Coronary artery (tissue), 2 donors: ENCODE measurements at places on chromosomes 13 and 19.

- DNase-seq: no peak
Observed at GRCh38 chr13:35961002-35961401, 170.2 kb downstream of the DCLK1 start.

DNA sequence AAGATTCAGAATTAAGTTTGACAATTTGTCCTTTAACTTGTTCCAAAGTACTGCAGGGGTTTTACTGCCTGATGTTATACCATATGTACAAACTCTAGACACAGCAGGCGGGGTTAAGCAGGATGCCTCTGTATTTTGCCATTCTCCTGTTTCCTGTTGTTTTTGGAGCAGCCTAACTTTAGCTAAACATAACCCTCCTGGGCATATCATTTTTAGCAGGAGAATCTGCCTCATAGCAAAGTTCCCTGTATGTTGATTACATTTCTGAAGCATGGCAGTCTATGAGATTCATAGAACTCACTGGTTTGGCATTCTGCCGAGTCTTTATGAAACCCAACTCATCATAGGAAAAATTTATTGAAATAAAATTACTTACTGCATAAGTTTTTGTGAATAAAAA, 5.2 kb downstream of the LHFPL6 start:
- no peak for DNase-seq

DNA sequence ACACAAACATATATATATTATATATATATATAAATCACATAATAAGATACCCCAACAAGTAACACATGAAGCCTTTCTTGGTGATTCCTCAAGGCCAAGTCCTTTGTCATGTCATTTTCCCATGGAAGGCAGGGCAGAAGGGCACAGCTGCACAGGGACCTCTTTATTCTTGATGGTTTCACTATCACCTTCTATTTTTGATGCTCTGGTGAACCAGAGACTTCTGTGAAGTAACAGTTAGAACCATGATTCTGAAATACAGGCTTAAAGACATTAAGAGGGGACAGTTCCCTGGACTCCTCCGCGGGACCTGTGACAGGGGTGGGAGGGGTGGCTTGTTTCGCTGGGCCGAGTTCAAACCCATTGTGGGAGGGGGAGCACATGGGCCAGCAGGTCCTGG, 104.0 kb downstream of the DGKH start:
- DNase-seq: no peak

- no peak for DNase-seq
Observed at GRCh38 chr13:74450964-74451363, 316.8 kb upstream of the KLF12 start.

DNA sequence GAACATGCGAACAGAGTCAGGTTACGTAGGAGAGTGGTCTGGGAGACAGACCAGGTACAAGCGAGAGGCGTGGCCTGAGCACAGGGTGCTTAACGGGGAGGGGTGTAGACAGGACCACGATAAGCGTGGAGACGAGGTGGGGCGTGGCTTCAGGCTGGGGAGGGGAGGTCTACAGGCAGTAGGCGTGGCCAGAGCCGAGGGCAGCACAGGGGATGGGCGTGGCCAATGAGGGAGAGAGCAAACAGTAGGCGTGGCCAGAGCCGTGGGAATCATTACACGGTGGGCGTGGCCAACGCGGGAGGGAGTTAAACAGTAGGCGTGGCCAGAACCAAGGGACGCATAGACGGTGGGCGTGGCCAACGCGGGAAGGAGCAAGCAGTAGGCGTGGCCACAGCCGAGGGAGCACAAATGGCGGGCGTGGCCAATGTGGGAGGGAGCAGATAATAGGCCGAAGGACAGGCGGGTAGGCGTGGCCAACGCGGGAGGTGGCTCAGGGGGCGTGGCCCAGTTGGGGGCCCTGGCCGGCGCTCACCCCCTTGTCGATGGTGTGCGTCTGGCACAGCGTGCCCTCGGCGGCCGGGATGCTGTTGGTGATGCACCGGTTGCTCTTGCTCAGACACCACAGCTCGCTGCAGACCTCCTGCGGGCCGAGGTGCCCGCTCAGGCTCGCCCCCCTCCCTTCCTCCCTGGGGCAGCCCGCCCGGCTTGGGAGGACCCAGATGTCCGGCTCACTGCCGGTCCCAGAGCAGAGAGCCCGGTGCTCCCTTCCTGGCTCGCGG, 15.2 kb upstream of the MYO1F start:
- peak; percentile 98 for DNase-seq

GRCh38 chr13:21344662-21345176, 114.4 kb downstream of the ZDHHC20 start:
- DNase-seq: no peak

GRCh38 chr19:39303373-39304184, 7.4 kb downstream of the IFNL1 start:
- DNase-seq: no peak

DNA sequence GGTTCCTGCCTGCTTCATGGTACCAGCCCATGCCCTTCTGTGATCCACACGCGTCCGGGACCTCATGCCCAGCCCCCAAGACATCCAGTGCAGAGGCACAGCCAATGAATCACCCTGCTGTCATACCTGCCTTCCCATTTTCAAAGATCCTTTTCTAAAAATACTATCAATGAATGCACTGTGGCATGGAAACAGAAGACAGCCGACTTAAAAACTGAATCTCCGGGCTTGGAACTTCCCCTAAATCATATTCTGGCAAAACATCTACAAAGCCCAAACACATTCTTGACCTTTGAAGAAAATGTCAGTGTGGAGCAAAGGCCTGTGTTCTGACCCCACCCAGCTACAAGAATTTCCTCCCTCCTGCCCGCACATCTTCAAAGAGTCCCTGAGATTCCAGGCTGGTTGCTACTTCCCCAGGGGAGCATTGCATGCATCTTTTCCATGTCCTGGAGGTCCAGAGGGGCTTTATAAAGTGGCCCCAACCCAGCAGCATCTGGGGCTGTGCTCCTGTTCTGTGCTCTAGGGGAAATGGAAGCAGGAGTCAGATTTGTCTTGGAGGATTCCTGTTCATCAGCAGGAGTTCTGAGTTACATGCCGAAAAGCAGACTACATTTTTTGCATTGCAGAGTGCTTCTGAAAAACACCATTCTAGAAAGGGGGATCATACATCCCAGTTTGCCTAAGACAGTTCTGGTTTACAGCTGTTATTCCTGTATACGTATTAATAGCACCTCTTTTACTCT, 135.2 kb downstream of the USP12 start:
- no peak for DNase-seq

DNA sequence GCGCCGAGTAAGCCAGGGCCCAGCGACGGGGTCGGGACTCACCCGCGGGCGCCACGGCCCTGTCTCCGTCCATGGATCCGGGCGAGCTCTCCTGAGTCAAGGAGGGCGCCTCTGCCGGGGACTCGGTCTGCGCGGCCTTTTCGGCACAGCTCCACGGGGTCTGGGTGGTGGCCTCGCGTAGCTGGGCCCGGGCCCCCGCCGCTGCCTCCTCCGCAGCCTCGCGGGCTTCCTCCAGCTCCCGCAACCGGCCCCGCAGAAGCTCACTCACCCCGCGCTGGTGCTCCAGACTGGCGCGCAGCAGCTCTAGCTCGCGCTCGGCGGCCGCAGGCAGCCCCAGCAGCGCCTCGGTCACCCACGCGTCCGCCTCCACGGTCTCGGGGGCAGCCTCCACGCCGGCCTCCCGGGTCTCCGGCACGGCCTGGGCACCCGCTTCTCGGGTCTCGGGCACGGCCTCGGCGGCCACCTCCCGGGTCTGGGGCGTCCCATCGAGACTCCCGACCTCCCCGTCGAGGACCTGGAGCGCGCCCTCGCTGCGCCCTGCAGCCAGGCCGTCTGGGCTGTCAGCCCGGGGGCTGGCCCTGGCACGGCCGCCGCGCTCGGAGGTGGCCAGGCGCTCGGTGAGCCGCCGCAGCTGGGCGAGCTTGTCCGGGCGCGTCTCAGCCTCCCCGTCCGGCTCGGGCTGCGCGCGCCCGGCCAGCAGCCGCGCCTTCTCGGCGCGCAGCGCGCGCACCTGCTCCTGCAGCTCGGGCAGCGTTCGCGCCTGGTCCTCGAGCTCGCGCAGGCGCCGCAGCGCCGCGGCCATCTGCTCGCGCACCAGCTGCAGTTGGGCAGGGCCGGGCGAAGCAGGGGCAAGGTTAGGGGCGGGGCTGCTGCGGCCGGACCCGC, 8.4 kb downstream of the KANK3 start:
- no peak for DNase-seq

DNA sequence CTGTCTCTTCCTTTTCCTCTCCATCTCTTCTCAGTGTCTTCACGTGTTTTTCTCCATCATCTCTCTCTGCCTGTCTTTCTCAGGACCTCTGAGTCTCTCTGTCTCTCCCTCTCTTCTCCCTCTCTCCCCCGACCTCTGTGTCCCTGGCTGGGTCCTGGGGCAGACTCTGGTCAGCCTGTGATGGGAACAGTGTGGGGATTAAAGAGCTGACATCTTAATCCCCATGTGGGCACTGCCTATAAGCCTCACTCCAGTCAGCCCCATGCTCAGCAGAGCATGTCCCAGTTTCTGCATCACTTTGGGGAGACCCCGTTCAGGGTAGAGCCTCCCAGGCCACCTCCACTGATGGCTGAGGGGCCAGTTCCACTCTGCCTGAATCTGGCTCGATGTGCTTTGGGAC, 16.2 kb downstream of the EGLN2 start:
- DNase-seq: no peak

DNA sequence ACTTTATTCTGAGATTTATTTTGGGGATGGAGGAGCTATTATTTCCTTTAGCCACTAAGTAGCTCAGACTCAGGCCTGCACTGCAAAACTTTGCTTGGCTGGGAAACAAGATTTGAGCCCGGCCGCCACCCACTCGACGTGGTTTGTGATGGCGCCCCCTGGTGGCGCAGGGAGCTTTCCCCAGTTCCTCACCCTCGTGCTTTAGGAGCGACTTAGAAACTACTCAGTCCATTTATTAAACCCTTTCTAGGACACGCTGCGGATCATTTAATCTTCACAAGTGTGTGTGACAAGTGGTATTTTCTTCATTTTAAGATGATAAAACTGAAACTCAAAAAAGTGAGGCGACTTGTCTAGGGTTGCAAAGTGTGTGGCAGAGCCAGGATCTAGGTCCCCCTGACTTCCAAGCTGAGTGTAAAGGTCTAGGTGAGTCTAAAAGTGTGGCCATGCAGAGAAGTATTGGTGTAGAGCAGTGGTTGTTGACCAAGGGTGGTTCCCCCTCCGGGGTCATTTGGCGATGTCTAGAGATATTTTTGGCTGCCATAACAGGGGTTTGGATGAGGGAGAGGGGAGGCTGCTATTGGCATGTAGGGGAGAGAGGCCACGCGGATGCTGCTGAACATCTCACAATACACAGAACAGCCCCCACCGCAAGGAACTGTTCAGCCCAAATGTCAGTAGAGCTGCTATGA, 2.2 kb downstream of the CXCL17 start:
- no peak for DNase-seq

DNA sequence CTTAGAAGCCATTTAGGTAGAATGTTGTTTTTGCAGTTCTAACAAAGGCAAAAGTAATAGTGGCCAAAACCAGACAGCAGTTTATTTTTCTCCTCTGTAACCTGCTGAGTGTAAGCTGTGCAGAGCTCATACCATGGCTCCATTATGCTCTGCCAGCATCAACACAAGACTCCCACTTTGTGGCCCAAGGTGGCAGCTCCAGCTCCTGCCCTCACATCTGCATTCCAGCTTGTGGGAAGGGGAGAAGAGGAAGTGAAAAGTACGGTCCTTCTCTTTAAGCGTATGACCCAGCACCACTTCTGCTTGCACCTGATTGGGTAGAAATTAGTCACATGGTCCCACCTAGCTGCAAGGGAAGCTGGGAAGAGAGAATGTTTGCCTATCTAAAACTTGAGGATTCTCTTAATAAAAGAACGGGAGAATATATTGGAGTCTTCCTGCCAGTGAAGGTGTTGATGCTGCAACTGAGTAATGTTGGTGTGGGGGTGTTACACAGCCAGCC, 19.2 kb downstream of the ADGRE1 start:
- DNase-seq: no peak

DNA sequence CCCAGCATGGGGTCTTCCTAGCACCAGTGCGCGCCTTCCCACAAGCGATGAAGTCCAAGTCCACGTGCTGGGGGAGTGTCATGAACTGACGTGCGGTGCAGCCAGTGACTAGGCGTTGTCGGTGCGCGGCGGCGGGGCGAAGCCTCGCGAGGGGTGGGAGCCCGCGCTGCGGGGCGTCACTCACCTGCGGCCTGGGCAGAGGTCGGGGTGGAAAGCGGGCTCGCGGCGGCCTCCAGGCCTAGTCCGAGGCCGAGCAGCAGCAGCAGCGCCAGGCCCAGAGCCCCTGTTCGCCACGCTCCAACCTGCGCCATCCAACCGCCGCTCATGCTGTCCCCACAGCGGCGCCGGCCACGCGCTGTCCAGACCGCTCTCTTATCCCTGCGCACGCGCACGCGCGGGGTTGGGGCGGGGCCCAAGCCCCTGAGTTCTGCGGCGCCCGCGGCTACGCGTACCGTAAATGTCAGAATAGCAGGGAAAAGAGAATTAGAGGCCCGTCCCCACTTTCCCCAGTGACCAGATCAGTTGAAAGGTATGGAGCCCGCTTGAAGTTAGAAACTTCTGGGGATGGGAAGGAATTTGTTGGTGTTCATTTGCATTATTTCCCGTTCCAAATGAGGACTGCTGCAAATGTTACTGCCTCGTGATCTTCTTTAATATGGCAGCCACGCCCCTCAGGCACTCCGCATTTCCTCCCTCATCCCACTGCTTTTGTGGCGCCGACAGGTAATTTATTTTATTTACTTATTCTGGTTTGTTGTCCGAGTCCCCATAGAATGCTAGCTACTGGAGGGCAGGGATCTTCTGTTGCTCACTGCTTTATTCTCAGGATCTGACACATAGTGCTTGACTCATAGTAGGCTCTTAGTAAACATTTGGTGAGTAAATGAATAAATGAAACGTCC, at the start of gene CD320:
CD320 (minus strand) TSS at position 394 of the 902 bp plus-strand sequence; CDS start at position 326, 68 bp downstream.
- peak; percentile 90 for DNase-seq

GRCh38 chr13:96034662-96035061, 18.5 kb downstream of the UGGT2 start:
- no peak for DNase-seq

DNA sequence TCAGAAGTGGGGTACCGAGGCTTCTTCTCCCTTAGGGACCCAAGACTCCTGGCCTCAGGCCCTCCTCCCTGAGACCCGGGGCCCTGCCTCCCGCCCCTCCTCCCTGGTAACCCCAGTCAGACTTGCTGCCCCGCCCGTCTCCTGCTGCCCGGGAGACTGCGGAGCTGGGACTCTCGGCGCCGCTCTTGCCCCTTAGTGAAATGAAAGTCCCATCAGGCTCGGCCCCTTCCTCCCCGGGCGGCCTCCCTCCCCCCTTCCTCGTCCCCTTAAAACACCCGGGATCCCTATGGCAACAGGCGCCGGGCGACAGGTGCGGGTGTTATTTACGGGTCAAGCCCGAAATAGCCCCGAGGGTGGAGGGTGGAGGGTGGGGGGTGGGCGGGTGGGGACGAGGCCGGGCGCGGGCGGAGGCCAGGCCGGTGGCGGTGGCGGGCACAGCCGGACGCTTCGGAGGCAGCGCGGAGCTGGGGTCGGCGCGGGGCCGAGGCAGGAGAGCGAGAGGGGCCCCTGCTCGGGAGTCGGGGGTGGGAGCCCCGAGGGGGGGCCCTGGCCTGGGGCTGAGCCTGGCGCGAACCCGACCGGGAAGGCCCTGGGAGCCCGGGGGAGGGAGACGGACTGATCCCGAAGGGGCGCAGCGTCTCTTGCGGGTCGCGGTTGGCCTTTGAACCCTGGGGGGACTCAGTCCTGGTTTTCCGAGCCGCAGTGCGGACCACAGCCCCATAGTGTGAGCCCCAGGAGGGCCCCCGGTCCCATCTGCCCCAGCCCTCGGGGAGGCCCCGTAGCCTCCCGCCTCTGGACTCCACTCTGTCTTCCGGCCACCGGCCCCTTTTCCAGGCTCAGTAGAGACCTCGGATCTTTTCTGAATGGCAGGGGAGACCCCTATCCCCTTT, at the start of gene CACNG6:
CACNG6 (plus strand) TSS at position 414 of the 890 bp plus-strand sequence. CDS start 1,241 bp downstream, outside the sequence.
- DNase-seq: no peak

- no peak for DNase-seq
Observed at GRCh38 chr19:33196446-33197193, 2.5 kb downstream of the LRP3 start.

GRCh38 chr13:88862095-88862620, 1191.0 kb downstream of the SLITRK5 start:
- DNase-seq: no peak
